Activated naive CD8-positive, alpha-beta T cell treated with anti-CD3 and anti-CD28 coated beads, Interleukin-2, amount 10 ng/mL, durations not matched to agents 7 days and 5 days (primary cell): ENCODE measurements at places on chromosomes 12 and 14. TPM values are rescaled to one million over a fixed set of nuclear protein-coding genes. Genes with fewer than 3 reads are reported as not detected.

DNA sequence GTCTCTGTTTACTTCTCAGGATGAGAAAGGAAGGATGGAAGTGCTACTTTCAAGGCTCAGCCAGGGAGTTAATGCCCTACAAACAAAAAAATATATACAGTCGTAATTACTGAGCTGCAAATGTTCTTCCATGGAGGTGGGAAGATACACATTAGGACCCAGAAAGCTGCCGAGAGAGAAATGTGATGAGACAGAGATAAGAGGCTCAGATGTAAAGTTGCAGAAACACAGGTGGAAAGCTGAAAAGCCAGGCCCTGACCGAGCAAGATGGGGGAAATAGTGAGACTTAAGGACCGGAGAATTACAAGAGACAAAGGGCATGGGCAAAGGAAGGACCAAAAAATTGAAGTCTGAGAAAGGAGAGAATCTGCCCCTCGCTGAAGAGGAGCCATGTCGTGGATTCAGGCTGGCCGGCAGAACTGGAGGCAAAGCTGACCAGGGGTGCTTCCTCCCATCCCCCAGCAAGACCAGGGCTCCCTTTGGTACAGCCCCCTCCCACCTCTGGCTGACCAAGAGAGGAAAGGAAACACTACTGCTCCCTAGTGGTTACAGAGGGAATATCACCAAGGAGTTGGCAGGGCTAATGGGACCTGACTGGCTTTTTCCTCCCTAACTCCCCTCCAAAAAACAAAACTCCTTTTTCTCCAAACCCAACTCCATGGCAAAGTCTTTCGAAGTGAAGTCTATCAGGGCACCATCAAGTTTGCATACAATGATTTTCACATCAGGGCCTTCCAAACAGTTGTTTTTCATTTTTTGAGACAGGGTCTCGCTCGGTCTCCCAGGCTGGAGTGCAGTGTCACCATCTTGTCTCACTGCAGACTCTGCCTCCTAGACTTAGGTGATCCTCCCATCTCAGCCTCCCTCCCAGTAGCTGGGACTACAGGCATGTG is 12.1 kb downstream of the ZFHX2 start:
- no peak for DNase-seq

DNA sequence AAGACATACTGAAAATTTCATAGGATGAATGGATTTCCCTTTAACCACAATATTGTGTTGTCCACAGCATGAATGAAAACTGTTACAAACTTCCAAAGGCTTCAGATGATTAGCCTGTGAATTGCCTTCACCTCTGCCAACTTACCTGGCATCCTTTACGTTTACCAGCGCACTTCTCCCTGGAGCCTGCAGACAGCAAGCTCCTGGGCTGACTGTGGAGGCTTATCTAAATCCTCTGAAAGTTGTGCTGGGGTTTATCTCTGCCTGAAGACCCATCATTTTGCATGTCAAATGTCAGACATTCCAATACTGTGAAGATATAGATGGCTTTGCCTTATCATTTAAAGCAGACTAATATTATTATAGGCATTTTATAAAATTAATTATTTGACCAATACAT is 403.0 kb downstream of the SYT1 start:
- no peak for DNase-seq

GRCh38 chr12:93804392-93805179 is 127.4 kb downstream of the CRADD start:
- DNase-seq, result no peak

GRCh38 chr12:46872135-46872534 is 46.3 kb upstream of the SLC38A4 start:
- DNase-seq, result no peak

- no peak for DNase-seq
These were observed 525.2 kb downstream of the GLT1D1 start for GRCh38 chr12:129378496-129378895.

DNA sequence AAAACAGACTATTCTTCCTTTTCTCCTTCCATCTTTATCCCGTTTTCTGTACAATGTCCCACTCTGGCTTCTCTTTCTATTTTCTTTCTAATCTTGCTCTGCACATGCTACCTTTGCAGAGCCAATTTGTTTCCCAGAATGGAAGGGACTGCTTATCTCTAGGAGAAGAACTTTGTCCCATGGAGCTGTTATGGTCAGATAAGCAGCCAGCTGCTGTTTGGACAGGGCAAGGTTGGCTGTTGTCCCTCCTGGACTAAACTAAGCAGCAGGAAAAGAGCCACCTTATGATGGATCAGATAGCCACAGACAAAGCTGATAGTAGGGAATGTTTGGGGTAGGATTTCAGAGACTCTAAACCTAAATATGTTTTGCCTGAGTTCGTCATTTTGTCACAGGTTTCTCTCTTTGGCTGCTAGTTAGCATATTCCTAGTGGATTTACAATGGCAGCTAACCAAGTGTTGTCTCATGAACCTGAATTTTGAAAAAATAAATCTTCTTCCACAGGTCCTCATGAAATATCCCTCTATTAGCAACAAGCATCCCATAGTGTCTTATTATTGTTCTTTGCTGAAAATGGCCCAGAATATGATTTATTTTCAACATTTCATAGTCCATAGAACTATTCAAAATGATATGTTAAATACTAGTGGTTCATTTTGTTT is 262.8 kb downstream of the SLC16A7 start:
- DNase-seq, result no peak

DNA sequence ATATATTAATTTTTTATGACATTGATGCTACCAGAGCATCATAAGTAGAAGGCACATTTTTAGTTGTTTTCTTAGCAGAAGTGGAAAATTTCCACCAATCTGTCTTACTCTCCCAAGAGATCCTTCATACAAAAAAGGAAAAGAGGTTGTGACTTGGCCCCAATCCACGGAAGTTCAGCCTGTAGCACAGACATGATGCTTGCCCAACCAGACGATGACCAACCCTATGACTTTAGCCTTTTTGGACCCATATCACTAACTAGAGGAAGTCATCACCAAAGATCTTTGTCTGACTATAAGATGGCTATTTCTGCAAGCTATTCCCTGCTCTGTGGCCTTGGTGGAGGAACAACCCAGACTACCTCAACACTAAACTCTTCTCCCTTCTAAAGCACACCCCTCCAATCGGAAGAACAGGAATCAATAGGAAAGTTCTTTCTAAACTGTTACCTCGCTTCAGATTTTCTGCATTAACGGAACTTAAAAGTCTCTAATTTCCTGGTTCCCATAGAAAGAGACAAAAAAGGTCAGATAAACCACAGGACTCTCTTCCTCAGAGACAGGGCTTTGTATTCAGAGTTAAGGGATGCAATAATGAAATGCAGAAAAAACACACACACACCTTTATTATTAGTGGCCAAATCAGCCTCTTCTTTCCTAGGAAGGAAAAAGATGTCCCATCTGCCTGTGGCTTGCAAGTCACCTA is 4.1 kb upstream of the RHOJ start:
- DNase-seq, result no peak

DNA sequence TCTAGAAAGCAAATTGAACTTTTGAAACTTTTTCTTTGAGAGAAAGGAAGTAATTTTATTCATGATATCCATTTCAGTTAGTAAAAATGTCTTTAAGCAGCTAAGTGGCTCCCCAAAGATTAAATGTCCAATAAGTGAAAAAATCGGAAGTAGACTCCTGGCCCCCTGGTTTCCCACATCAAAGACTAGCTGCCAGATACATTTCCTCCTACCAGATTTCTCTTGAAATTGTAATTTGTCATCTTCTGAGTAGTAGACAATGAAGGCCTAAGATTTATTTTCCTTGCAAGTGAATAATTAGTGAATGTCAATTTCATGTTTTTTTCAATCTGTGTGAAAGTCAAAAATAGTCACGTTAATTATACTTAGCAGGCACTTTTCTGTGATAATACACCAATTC is 321.9 kb downstream of the SYT1 start:
- DNase-seq, result no peak

- DNase-seq, result peak; percentile 51
These were observed 2.7 kb upstream of the CDKN1B start for GRCh38 chr12:12714276-12715021.

DNA sequence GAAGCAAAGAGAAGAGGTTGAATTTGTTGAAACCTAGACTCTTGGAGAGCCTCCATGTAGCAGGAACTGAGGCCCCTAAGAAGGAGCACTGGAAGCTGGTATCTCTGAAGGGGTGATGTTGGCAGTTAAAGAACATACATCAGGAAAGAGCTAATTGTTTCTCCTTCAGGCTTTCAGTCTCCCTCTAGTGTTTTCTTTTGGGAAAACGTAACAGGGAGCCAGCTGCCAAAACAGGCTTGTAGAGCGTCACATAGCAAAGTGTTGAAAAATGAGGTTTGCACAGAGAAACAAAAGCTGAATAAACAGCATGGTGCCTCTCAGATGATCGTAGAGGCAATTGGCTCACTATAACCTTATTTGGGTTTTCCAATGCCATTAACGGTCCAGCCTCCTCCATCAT is 46.9 kb upstream of the CAND1 start:
- no peak for DNase-seq

DNA sequence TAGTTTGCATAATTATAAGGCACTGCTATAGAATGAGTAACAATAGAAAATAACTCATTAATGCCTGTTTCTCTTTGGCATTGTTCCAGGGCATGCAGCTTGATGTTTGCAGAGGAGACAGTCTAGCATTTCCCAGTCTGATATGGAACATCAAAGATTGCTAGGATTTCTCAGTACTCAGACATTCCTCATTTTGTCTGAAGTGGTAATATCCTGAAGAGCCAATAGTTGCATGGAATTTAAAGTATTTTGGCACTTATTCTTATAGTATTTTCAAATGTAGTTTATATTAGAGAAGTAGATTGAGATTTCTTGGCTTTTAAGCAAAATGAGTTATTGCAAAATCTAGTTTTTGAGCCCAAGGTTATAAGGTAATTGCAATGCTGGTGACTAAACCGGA is 337.3 kb upstream of the E2F7 start:
- DNase-seq, result no peak

- no peak for DNase-seq
These were observed 131.2 kb downstream of the EML1 start for GRCh38 chr14:99924379-99924778.

GRCh38 chr12:124663206-124663605 is 95.8 kb upstream of the NCOR2 start:
- DNase-seq, result no peak

DNA sequence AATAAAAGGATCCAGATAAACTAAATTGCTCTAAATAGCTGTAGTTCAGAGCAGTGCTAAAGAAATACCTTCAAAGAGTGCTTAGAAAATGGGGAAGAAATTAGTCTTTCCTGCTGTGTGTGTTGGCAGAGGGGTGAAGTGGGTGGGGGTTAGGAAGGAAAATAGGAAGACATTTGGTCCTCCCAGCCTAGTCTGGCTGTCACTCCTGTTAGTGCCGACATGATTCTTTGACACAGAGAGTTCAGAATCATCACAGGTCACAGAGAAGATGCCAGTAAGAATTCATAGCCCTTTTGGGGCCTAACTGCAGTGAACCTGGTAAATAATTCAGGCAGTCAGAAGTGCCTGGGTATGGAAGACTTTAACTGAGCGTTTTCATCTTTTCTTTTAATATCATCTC is 74.8 kb downstream of the FLRT2 start:
- no peak for DNase-seq

Gene CD27
- total RNA-seq, result 158 TPM

Gene RTL1
- total RNA-seq, result not detected

Gene METTL25
- 9.8 TPM for total RNA-seq

Gene PRB2
- not detected for total RNA-seq

Gene TAS2R42
- not detected for total RNA-seq

Gene POMT2
- total RNA-seq, result 9.3 TPM

Gene RNU4-1
- total RNA-seq, result 1,307 TPM

Gene FAM186B
- 0.11 TPM for total RNA-seq
